Urinary bladder (tissue), 4 donors: ENCODE measurements at places on chromosomes 4 and X. TPM values are rescaled to one million over a fixed set of nuclear protein-coding genes. Genes with fewer than 3 reads are reported as not detected.

- DNase-seq = no peak
Observed at GRCh38 chr4:55363691-55364351, 17.8 kb downstream of the SRD5A3 start.

The TBL1X gene
- 19.8 TPM for total RNA-seq

The BCOR gene
- total RNA-seq = 26.5 TPM

- DNase-seq = no peak
Observed at GRCh38 chrX:44914532-44915198, 41.7 kb downstream of the KDM6A start.

The CHRDL1 gene
- total RNA-seq = 22.6 TPM

DNA sequence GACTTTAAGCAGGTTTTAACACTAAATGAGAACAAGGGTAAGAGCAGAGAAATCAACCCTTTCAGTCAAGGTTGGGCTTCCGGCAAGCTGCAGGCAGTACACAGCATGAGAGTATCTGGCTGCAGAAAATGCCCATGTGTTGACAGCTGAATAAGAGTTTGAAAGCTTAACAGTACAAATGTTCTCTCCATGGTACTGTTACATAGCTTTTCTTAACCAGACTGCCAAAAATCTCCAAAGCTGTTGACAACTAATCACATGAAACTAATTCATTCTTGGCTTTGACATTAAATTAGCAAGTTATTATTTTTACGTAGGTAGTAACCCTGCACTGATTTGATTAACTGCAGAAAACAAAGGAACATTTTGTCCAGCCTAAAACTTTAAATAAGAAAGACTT lies 153.5 kb downstream of the SLC10A7 start:
- DNase-seq = no peak

The RBM10 gene
- total RNA-seq = 22.4 TPM

DNA sequence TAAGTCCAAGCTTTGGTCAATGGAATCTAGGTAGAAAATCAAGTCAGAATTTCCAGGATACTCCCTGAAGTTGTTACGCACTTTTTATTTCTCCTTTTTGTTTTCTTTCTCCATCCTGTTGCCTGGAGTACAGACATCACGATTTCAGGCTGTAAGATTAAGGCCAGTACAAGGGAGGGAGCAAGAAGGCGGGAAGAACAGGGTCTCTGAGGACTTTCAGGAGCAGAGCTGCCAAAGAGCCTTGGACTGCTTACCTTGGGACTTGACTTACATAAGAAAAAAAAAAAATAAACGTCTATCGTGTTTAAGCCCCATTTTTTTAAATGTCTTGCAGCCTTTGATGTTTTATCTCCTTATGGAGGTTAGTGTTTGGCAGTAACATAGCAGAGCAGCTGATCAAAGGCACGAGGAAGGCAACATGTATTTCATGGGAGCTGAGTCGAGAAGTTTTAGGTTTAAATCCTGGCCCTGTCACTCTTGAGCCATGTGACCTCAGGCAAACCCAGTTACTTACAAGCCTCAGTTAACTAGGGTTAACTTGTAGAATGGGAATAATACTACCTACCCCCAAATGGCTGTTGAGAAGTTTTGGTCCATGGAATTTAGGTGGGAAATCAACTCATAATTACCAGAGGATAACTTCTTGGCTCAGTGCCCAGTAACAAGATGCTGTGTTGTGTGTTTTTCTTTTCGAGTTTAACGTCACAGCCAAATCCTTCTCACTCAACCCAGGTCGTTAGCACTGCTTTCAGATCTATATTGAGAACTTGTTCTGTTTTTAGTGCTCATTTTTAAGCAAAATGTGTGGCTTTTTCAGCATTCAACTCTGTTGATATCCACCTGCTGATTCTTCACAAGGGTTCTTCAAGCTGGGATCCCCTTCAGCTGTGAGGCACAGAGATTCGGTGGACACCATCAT lies 106.8 kb downstream of the CLNK start:
- no peak for DNase-seq

The CLDN2 gene
- not detected for total RNA-seq
